ENCODE measurements at places on chromosomes 6 and 20.

GRCh38 chr6:56297022-56297989 is 49.9 kb upstream of the COL21A1 start:
- no peak for DNase-seq

- no peak for DNase-seq
Measured at GRCh38 chr6:1940381-1940780, 305.0 kb downstream of the GMDS start.

- no peak for DNase-seq
Measured at GRCh38 chr6:149252622-149253021, 64.9 kb upstream of the TAB2 start.

DNA sequence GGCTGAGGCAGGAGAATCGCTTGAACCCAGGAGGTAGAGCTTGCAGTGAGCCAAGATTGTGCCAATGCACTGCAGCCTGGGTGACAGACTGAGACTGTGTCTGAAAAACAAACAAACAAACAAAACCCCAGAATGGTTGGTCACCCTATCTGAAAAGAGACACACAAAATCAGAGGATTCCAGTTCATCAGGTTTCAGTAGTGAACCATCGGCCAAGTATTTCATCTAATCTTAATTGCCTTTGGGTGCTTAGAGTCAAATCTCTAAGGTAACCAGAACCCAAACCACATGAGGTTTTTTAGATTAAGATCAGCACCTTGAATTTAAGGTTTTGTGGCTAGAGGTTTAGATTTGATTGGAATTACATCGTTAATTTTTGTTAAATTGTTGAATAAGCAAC is 8.3 kb upstream of the ZBTB2 start:
- DNase-seq: no peak

DNA sequence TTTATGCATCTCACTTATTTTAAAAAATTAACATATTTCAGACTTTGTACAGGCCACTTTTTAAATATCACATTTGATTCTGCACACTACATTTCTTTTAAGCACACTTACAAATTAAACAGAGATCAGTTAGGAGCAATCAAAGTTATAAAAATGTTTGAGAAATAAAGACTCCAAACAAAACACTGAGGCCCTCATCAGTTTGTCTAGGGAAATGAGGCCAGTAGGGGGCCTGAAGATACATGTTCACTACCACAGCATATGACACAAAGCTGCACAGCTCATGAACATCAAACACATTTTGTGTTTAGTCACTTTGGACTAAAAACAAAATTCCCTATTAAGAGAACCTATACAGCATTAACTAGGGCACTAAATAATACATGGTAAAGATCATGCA is 180.5 kb downstream of the PDE7B start:
- DNase-seq: no peak

GRCh38 chr6:153130515-153131036 is 506 bp downstream of the RGS17 start:
- no peak for DNase-seq

DNA sequence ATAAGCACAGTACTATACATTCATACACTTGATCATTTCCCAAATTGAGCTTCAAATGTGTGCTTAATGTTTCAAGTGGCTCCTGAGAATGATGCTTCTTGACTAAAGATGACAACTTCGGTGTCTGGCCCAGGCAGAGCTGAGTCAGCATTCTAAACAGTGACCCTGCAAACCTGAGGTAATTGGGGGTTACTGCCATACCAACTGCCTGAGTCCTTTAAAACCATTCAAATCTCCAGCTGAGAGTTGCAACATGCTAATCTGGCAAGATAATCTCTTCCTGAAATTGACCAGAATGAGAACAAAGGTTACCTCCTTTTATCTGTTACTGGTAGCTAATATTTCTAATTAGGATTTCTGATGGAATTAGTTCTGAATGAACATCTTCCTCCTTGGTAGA is 8.2 kb downstream of the BACH2 start:
- DNase-seq: no peak

GRCh38 chr6:10685092-10685915 is 9.1 kb downstream of the C6orf52 start:
- no peak for DNase-seq

DNA sequence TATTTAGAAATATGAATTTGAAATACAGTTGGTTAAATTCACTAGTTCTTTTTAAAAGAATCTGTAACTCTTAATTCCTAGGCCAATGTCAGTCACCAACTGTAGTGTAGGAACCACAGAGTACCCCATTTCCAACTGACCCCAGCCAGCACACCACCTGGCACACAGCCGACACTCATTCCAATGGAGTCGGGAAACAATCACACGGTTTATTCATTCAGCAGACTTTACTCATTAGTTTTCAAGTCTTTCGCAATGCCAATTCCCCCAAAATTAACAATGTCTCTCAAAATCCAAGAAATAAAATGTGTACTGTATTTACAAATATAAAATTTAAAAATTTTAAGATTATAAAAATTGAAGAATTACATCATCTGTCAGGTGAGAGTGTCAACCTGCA is 13.5 kb downstream of the ARG1 start:
- DNase-seq: no peak

DNA sequence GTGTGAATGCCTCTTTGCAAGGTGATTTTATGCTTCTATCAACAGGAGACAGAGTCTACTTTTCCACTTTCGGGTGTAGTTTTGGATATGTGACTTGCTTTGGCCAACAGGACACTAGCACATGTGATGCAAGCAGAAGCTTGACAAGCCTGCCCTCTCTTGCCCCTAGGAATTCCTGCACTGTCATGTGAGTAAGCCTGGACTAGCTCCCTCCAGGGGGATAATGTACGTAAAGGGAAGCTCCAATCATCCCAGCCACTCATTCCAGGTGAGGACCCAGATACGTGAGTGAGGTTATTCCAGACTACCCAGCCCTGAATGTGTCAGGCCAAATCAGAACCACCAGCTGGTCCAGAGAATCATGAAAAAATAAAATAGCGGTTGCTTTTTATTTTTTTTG is 33.3 kb downstream of the BEND3 start:
- DNase-seq: no peak

- no peak for DNase-seq
Measured at GRCh38 chr6:145534989-145535388, 200.3 kb downstream of the EPM2A start.

DNA sequence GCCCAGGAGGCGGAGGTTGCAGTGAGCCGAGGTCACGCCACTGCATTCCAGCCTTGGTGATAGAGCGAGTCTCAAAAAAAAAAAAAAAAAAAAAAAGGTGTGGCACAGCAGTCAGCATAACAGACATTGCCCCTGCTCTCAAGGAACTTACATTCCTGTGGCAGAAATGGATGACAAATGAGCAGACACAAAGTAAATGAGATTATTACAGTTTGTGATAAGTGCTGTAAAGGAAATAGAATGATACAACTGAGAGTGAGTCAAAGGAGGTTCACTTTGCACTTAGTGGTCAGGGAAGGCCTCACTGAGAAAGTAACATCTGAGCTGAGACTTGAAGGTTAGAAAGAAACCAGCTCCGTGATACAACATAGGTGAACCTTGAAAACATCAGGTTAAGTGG is 36.4 kb downstream of the CEP250 start:
- no peak for DNase-seq

DNA sequence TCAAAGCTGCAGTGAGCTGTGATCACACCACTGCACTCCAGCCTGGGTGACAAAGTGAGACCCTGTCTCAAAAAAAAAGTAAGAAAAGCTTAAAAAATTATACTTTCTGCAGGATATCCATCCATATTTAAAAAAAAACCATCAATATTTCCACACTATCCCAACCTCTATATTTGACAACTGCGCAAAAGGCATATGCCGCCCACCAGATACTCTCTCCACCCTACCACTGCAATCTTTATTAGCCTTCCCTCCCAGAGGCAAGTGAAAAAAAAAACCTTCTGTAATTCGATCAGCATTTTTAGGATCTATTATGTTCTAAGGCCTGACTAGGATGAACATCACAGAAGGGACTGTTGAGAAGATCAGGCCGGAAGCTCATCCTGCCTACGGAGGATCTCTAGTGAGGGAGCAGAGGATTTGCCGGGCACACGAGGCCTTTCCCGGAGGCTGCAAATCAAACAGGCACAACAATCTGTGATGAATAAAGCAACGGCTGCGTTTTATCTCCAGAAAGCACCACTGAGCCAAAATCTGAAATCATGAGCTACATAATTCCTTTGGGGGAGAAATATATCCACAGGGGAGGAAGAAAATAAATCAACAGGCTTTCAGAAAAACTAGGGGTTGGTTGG is 65.9 kb downstream of the GFOD1 start:
- DNase-seq: no peak

DNA sequence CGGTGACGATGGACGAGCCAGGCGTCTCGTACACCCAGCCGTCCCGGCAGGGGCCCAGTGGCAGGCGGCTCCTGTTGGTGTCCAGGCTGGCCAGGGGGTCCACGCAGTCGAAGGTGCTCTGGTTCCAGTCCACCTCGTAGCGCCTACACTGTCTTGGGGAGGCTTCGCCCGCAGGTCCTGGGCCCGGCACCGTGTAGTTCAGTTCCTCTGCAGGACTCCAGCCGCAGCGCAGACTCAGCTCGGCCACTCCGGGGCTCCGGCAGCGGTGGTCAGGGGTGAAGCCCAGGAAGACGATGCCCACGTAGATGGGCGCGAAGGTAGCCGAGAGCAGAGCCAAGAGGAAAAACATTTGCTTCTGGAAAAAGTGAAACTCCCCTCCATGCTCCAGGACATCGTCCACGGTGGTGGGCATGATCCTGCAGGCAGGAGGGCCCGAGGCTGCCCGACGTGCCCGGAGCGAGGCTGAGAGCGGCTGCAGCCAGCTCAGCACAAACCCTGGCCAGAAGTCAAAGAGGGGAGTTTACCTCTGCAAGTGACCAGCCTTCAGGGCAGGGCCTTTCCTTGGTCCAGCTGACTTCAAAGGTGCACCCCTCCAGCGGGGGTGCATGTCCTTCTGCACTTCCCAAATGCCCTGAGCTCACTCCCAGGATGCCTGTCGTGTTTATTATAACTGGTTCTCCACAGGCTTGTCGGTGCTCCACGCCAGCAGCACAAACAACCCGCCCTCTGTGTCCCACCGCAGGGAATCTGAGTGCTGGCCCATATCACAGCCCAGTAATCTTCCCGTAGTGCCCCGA is at the start of gene SLC22A2:
Gene SLC22A2, minus strand, starts transcription at position 476 of the 797 bp plus-strand sequence. Its CDS starts 64 bp downstream, at position 412.
- DNase-seq: no peak

GRCh38 chr6:70221025-70221714 is 81.7 kb downstream of the COL9A1 start:
- DNase-seq: no peak

DNA sequence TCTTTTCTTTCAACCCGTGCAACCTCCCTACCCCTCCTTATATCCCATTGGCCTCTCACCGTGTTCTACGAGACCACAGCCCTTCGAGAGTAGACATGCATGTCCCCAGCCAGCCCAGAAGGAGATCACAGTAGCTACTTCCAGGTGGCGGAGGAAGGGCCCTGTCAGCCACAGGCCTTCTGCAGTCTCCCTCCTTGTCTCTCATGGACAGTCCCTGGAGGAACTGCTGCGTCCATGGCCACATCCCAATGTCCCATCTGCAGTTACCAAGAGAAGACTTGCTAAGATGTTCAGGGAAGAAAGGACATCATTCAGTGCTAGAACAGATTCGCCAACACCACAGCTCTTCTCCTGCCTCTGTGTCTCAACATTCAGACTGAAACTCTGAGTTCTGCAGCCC is 61.6 kb upstream of the QKI start:
- no peak for DNase-seq

DNA sequence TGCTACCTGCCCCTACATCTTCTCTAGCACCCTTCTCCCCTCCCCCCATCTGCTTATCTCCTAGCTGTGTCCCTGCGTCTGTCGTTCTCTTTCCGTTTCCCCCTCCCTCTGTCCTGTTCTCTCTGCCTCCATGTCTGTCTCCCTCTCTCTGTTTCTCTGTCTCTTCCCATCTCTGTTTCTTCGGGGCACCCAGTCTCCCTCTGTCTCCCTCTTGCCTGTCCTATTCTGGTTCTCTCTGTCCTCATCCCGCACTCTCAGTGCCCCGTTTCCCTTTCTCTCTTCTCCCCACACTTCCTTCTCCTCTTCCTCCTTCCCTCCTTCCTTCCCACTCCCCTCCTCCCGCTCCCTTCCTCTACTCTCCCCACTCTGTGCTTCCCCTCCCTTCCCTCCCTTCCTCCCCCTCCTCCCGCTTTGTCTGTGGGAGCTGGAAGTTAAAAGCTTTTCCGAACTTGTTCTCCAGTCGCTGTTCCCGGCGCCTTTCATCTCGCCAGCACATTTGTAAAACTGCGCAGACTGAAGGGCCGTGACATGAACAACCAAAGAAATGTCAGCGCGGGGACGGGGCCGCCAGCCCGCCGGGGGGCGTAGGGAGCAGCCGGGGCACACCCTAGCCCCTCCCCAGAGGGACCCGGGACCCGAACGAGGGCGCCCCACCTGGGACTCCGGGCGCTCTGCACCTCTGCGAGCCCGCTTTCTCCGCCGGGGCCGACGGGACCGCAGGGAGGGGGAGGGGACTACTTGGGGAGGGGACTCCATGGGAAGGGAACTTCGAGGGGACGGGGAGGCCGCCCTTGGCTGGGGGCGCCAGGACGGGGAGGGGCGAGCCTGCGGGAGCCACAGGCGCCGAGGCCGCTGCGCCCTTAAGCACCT is 4.0 kb upstream of the CDH22 start:
- no peak for DNase-seq

GRCh38 chr6:131910219-131910589 is 41.0 kb downstream of the CCN2 start:
- DNase-seq: no peak

DNA sequence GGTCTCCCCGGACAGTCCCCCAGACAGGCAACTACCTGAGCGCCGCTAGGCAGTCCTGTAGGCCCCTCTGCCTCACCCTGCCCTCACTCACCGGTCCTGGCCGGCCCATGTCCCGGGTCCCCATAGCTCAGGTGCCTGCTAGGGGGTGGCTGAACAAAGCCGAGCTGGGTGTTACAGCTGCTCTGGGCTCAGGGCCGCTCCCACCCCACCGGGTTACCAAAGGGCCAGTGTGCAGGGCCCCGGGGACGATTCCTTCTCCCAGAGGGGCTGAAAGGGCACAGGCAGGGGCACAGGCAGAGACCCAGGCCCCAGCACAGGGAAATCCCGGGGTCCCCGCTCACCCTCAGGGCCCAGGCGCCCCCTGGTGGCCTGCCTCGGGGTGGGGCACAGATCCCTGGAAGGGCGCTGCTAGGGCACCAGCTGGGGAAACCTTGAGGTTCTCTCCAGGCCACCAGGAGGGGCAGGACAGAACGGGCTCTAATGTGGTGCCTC is 118.4 kb downstream of the GRM4 start:
- peak; percentile 46 for DNase-seq

GRCh38 chr6:6659600-6660327 is 71.2 kb downstream of the LY86 start:
- DNase-seq: no peak
